Activated gamma-delta T cell treated with Interleukin-2 at 50 U/mL for 16 hours (primary cell): ENCODE measurements at places on chromosomes 16 and 17.

GRCh38 chr16:62130101-62130500, 93.9 kb upstream of the CDH8 start:
- no peak for DNase-seq

DNA sequence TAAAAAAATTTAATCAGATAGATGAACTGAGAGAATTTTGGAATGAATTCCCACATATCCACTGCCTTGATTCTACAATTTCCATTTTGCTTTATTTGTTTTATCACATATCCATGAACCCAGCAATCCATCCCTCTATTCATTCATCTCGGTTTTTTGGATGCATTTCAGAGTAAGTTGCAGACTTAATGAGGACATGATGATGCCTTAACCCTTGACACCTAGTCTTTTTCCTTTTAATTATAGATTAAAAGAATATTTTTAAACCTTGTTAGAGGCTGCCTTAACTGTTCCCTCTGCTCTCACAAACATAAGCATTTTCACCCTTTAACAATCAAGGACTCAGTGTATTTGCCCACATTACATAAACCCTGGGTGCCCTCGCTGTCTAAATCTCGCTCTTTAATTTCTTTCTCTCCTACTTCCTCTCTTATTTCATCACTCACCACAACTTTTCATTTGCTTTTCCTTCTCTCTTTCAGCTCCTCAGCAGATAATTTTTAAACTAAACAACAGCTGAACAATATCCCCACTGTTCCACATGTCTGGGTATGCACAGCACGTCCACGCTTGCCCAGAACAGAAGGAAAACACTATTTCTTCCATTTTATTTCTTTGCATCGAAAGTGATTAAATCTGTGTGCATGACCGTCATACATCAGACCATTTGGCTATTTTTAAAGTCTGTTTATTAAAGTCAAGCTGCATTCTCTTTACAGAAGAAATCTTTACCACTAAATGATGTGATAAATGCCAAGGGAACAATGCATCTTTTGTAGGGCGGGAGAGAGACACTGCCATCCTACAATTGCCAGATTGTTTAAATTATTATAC, 39.9 kb downstream of the IQCK start:
- DNase-seq: no peak

DNA sequence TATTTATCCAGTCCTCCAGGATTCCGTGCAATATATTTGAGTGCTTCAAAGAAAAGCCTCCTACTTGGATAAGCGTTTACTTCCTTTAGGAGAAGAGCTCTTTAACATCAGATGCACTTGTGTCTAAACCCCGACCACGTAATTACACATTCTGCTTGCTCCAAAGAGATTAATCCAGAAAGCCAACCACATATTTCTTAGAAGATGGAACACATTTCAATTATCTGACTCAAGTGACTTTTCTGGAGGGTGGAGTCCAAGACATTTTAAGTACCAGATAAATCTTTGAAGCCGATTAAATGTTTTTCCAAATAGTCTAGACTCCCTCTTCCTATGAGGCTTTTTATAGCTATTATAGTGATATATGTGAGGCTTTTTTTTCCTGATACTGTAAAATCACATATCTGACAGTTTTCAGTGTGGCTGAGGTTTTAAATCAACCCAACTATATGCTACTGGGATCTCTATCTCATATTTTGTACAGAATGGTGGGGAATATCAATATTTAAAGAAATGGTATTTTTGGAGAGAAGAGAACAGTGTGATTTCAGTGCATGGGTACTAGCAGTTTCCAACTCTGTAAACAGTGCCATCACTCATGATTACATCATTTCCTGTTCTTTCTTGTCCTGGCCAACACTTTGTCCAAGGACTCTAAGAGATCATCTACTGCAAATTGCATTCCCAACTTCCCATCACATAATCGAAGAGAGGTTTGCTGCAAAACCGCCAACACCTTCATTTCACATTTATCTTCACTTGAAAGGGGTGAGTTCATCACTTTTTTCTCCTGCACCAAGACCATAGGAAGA, 192.4 kb upstream of the HSBP1 start:
- no peak for DNase-seq

DNA sequence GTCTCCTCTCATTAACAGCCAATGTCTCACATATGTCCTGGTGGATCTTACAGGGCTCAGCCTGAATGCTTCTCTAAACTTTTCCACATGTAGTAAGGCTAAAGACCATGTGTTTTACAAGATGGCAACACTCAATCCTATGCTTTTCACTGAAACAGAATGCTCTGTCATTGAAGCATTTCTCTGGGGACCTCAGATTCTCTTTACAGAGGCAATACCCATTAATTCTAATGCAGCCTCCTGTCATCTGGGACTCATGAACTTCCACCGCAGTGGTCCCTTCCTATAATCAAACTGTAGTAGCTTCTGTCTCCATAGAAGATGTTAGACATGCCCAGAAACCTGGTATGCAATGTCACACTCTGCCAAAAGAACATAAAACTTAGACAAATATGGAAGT, 926.6 kb upstream of the RBFOX1 start:
- no peak for DNase-seq

DNA sequence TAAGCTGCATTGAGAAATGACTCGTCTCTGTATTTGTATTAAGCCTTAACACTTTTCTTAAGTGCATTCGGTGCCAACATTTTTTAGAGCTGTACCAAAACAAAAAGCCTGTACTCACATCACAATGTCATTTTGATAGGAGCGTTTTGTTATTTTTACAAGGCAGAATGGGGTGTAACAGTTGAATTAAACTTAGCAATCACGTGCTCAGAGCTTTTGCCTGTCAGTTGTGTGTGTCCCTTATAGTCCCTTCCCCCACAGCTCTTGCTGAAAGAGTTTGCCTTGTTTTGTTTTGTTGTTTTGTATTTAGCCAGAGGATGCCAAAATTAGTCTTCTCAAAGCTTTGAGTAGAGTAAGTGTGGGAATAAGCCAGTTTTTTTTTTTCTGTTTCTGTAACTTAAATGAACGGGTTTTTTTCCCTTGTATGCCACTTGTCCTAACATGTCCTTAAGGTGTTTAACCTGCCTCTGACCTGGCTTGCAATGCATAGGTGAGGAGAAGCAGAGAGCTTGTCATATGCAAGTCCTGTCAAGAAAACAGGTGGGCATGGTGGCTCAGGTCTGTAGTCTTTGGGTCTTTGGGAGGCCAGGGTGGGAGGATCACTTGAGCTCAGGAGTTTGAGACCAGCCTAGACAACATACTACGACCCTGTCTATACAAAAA, 4.6 kb upstream of the MAPK8IP3 start:
- DNase-seq: no peak

DNA sequence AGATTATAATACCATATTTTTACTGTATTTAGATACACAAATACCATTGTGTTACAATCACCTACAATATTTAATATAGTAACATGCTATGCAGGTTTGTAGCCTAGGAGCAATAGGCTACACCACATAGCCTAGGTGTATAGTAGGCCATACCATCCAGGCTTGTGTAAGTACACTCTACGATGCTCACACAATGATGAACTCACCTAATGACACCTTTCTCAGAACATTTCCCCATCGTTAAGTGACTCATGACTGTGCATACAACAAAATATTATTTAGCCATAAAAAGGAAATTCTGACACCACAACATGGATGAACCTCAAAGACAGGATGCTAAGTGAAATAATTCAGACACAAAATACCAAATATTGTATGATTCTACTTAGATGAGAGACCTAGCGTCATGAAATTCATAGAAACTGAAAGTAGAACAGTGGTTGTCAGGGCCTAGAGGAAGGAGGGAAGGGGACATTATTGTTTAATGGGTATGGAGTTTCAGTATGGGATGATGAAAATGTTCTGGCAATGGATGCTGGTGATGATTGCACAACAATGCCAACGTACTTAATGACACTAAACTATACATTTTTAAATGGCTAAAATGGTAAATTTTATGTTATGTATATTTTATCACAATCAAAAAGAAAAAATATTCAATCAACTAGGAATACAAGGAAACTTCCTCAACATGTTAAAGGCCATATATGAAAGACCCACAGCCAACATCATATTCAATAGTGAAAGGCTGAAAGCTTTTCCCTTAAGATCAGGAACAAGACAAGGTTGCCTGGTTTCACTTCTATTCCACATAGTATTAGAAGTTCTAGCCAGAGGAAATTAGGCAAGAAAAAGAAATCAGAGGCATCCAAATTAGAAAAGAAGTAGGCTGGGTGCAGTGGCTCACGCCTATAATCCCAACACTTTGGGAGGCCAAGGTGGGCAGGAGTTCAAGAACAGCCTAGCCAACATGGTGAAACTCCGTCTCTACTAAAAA, 5.9 kb upstream of the C16orf87 start:
- no peak for DNase-seq

DNA sequence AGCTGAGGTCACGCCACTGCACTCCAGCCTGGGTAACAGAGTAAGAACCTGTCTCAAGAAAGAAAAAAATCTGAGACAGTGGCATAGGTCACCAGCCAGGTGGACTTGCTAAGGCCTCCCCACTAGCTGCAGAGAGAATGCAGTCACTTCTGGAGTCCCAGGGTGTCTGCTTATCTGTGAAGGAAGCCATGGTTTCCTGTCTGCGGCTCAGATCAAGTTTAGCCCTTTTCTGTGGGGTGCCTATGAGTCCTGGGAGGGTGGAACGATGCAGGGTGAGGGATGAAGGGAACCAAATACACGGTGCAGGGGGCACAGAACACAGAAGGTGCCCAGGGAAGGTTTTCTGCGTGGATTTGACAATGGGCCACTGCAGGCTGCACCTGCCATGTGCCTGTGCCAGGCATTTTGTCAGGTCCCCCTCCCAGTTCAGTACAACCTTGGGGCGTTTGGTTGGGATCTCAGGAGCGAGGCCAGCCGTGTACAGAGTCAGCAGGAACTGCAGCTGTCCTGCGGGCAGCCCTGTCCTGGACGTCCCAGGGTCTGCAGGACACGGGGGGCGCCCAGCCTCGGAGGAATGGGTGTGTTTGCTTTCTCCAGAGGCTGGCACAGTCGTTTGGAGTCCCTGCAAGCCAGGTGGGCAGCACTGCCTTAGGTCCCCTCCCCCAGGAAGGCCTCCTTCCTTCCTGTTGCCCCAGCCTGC, 41.8 kb downstream of the RAB11FIP4 start:
- peak; percentile 57 for DNase-seq

GRCh38 chr16:19188406-19188805, 20.4 kb downstream of the SYT17 start:
- no peak for DNase-seq

DNA sequence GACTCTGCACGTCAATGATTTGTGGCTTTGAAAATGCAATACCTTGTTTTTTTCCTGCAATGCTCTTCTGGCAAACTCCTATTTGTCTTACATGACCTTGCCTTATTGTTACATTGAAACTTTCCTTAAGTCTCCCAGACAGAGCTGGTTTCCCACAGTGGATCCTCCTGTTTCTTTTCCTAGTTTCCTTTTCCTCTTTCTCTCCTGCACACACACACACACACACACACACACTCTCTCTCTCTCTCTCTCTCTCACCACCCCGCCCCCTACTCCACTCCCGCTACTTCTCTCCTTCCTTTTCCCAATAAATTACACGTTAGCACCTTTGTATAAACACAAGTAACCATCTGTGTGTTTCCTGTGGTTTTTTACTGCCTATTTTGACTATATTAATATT, 2.3 kb downstream of the ORC6 start:
- DNase-seq: no peak

DNA sequence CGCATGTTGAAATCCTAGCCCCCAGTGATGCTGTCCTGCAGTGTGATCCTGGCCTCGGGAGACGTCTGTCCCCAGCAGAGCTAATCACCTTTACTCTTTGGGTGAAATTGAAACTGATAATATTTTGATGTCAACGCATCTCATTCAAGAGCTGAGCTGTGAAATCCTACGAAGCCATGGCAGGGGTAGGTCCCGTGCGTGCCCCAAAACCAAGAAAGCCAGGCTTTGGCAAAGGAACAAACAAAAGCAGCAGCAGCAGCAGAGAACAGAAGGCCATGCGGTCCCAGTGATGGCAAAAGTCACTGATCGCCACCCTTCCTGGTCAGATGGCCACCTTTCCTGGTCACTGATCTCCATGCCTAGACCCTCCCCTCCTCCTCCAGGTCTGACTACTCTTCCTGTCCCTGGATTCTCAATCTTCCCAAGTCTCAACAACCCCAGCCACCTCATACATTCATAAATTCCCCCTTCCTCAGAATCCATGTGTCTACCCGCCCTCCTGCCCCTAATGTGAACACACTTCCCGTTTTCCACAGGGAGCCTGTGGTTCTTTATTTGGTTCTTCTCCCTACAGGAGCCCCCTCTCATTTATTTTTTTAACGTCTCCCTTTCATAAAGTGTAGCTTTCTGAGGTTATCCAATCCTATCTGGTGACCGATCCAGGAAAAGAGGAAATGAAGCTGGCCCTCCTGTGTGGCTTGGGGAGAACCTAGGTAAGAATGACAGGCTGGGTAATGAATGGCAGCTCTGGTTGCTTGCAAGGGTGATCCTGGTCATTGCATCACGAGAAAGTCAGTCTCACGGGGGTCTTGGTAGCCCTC, 50.3 kb downstream of the CPPED1 start:
- no peak for DNase-seq

- DNase-seq: no peak
Observed at GRCh38 chr17:78715876-78716275, 66.2 kb downstream of the CYTH1 start.

GRCh38 chr17:48592577-48592976, 1.0 kb downstream of the HOXB5 start:
- DNase-seq: no peak

- DNase-seq: no peak
Observed at GRCh38 chr16:67098599-67098998, 11.1 kb upstream of the PHAF1 start.

- no peak for DNase-seq
Observed at GRCh38 chr17:45305530-45306087, 11.2 kb downstream of the MAP3K14 start.

DNA sequence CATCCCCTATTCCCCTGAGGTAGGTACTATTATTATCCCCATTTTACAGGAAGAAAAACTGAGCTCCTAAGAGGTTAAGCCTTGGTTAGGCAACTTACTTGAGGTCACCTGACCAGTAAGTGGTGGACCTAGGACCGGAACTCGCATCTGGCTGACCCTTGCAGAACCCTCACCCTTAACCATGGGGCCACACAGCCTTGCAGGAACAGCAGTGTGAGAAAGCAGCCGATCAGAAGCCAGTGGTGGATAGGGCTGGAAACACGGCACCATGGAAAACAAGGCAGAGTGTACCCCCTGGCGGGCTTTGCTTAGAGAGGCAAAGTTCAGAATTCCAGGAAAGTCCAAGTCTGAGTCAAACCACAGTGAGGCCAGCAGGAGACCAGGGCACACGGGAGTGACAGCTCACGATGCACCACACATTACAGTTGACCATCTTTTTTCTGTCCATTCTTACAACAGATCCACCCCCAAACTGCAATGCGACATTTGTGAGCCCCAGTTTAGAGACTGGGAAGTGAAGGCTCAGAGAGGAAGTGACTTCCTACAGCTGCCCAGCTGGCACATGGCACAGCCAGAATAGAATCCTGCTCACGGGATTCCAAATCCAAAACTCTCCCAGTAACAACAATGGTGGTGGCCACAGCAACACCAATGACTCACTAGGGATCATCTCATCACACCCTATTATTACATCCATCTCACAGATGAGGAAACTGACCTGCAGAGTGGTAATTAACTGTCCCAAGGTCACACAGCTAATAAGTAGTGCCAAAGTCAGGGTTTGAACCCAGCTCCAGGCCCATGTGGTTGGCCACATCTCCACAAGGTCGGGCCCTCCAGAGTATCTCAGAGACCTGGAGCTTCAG, 20.3 kb downstream of the KIFC3 start:
- no peak for DNase-seq

GRCh38 chr16:47627085-47627639, 166.0 kb downstream of the PHKB start:
- no peak for DNase-seq

GRCh38 chr17:18182978-18183333, 672 bp upstream of the ALKBH5 start:
- DNase-seq: peak; percentile 80

GRCh38 chr16:57245472-57246113, 534 bp downstream of the ARL2BP start:
- DNase-seq: peak; percentile 10
